Iris pigment epithelial cell (primary cell): ENCODE measurements at places on chromosomes 13 and 19.

- no peak for DNase-seq
Observed at GRCh38 chr13:77637588-77637987, 59.9 kb upstream of the SLAIN1 start.

DNA sequence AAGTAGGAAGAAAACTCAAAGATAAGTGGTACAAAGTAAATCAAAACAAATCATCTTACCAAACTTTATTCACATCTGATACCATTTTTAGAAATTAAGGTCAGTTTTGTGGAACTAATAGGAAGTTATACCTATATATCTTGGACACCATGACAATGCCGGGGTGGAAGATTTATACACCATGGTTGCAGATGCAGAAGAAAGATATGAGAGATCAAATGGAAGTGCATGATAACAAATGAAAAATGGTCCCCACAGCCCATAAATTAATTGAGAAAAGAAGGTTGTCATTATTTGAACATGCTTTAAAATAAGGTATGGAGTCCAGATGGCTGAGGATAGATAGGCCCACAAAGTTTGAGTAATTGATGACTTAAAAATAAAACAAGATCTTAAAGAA is 276.8 kb downstream of the TSHZ3 start:
- DNase-seq: no peak

GRCh38 chr19:15871570-15871969 is 26.3 kb downstream of the CYP4F2 start:
- no peak for DNase-seq

GRCh38 chr13:48492096-48492440 is 40.8 kb downstream of the RCBTB2 start:
- DNase-seq: no peak

DNA sequence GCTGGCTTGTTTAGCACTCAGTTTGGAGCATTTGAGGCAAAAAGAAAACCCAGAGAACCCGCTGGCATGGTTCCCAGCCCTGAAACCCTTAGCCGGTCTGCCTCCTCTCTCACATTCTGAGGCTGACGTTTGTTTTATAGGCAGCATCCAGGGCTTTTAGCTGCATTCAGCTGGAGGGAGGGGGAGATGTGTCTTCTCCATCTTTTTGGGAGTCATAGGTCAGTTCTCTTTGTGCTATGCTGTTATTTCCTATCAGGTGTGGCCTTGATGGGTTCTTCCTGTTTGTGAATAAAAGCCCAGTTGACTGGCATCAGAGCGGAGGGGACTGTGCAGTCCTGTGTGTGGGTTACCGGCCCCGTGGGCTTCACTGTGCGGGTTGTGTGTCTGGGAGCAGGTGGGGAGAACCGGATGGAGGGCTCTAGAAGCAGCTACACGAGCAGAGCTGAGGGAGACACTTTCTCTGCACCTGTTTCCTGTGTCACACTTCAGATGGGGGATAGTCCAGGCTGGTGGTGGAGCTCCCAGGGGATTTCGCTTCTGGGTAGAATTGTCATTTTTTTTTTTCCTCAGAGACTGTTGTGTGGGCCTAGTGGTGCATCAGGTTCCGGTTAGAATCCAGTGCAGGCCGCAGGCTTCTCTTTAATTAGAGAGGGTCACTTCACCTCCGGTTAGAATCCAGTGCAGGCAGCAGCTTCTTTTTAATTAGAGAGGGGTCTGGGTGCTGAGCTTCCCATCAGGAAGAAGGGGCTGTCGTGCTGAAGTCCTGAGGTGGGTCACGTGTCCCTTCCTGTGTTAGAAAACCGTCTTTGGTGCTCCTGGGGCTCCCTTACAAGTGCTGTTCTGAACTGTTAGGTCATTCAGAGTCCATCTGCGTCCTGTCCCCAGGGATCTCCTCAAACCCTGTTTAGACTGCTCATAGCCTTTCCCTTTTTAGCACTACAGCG is 69.6 kb downstream of the ARHGEF7 start:
- peak; percentile 27 for DNase-seq

DNA sequence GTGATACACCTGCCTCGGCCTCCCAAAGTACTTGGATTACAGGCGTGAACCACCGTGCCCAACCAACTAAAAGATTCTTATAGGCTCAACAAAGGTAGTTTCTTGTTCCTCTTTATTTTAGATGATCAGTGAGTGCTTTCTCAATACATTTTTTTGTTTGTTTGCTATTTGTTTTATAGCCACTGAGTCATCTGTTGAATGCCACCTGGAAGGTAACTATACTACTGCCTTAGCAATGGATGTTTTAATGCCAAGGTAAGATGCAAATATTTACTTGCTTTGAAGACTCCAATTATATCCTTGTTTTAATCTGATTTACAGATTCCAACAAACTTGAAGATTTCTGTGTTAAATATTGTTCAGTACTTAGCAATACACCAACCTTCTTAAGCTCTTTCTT is 2807.4 kb upstream of the PCDH20 start:
- no peak for DNase-seq

DNA sequence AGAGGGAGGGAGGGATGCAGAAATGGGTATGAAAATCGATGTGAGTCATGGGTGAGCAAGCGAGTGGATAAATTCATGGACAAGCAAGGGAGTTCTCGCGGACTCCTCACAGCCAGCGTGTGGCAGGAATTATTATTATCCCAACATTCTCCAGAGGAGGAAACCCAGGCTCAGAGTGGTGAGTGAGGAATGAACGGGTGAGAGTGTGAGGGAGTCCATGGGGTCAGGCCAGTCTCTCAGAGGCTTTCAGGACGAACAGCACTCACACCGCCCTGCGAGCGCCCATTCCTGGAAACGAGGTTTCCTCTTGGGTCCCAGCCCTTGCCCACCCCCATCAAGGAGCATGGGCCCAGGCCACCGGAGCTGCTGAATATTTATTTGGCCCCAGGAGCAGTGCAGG is 6.3 kb upstream of the DNAAF3 start:
- DNase-seq: peak; percentile 58

- DNase-seq: peak; percentile 22
Observed at GRCh38 chr19:19214892-19215291, 3.1 kb downstream of the NCAN start.

DNA sequence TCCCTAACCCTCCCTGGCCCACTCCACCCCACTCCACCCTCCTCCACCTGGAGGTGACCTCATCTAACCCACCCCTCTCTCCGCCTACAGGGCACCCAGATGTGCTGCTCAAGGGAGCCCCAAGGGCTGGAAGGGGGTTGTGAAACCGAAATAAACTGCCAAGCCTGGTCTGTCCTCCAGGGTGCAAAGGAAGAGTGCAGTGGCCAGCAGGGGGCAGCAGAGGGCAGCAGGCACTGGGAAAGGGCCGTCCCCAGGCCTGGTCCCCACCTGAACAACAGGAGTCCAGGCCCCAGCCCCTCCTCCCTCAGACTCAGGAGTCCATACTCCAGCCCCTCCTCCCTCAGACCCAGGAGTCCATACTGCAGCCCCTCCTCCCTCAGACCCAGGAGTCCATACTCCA is 8.4 kb upstream of the BCAM start:
- peak; percentile 60 for DNase-seq

DNA sequence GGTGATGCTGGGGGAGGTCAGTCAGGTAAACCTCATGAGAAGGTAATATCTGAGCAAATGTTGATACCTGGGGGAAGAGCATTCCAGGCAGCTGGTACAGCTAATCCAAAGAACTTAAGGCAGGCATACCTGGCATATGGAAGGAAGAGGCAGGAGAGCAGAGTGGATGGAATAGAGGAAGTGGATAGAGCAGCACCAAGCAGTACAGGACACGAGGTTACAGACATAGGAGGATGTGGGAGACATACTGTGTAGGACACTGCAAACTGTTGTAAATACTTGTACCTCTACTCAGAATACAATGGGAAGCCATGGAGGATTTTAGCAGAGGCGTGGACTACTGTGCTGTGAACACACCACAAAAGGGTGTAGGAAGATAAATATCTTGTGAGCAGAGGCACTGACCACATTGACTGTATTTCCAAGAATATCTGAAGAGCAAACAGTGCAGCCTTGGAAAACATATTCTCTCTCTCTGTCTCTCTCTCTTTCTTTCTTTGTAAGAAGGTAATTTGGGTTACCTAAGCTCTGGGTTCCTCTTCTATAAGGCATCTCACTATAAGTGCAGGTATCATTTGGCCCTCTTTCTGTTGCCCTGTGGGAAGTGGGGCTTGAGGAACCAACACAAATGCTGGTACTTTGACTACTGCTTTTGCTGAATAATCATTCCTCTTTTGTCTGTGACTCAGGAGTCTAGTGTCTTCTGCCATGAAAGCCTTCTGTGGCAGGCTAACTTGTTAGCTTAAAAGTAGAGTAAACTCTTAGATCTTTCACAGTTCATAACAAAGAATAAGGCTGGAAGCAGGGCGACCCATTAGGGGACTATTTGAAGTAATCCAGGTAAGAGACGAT is 238.0 kb downstream of the VWA8 start:
- no peak for DNase-seq

DNA sequence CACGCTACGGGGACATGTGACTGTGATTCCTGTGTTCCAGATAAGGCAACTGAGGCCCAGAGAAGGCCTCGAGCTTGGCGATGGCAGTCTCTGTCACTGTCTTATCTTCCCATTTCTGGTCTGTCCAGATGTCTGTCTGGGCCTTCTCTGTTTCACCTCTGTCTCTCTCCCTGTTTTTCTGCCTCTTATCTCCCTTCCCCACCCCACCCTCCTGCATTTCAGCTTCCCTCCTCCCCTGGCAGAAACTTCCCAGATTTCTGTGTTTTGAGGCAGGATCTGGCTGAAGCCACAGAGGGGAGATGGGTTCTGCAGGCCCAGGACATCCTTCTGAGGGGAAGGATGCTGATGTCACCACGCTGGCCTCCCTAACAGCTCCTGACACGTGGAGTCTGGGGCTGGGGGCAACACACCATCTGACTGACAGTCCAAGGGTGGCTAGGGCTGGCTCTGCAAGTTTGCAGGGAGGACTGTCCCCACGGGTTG is 14.4 kb downstream of the PAK4 start:
- DNase-seq: no peak

DNA sequence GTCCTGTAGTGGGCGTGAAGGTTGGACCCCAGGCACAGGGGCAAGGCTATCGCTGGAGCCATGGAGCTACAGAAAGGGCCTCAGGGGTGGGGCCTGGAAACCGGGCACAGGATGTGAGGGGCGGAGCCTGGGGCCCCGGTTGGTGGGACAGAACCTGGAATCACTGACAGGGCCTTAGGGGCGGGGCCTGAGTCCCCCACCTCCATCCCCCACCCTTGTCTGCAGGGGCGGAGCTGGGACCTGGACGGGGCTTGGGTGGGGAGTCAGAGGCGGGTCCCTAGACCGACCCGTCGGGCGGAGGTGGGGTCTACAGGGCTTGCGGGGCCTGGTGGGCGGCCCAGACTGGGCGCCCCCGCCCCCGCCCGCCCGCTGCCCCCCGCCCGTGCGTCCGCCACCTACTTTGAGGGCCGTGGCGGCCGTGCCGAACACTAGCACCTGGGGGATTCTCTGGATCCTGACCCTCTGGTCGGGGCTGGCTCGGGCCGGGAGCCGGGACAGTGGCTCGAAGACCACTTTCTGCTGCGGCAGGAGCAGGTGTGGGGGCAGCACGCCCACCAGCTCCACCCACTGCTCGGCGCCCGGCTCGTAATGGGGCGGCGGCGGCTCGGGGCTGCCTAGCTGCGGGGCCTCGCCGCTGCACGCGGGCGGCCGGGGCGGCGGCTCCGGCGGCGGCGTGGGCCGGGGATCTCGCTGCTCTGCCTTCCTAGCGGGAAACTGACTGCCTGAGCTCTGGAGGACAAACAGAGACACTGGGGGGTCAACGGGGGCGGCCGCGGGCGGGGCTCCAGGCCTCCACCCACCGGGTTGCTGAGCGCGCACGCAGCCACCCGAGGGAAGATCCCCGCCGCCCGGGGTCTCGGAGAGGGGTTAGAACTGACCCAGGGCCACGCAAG is 26.3 kb downstream of the DCAF15 start:
- DNase-seq: peak; percentile 67

- DNase-seq: no peak
Observed at GRCh38 chr13:37270226-37271001, 164.9 kb upstream of the CSNK1A1L start.

DNA sequence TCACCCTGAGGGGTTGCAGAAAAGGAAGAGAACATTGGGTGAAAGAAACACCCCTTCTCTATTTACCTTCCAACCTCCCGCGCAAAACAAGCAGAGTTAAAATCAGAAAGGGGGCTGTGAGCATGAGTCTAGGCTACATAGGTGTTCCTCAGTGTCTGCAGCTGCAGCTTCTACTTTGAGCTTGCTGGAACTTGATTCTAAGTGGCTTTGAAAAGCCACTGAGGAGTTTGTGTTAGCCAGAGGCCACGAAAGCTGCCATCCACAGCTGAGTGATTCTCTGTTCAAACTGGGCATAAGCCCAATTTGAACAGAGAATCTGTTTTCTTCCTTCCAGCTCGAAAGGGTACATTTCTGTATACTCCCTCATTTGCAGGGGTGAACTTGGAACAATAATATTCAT is 343.9 kb downstream of the PCDH9 start:
- no peak for DNase-seq
